ENCODE measurements at places on chromosomes 1 and 21. TPM values are rescaled to one million over a fixed set of nuclear protein-coding genes. Genes with fewer than 3 reads are reported as not detected.
A peak's percentile ranks its signal among the peaks of the same experiment; 100 is the strongest.

EEIG2 gene
- 10.7 TPM for total RNA-seq

NHLH1 gene
- total RNA-seq: 0.41 TPM

LIPI gene
- total RNA-seq: not detected

- H3K27me3 ChIP-seq: peaks cover 3% of the 10 kb centered on the region
- no peaks in the 10 kb centered on the region for H3K4me1 ChIP-seq
- H3K36me3 ChIP-seq: no peaks in the 10 kb centered on the region
Observed at GRCh38 chr1:22949822-22950331, 22.8 kb downstream of the LACTBL1 start.

- no peak overlapping the region for H3K27ac ChIP-seq
- no peaks in the 10 kb centered on the region for H3K36me3 ChIP-seq
- no peak overlapping the region for H3K4me3 ChIP-seq
- H3K4me1 ChIP-seq: no peaks in the 10 kb centered on the region
Observed at GRCh38 chr1:210223226-210223904, 9.2 kb upstream of the SERTAD4 start.

DNA sequence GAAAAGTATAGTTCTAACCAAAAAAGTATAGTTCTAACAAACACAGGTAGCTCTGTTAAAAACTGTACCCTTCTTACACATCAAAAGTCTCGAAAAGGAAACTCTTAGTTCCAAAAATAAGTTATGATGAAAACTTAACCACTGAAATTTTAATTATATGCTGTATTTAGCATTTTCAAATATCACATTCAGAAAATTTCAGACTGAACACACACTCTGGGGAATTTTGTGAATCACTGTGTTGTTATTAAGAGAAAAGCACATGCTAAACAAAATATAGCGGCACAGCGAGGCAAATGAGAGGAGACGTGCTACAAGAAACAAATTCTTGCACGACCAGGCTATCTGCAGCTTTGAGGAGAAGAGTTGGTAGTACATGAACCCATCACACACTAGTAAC is 30.4 kb downstream of the VAV3 start:
- H3K36me3 ChIP-seq: no peaks in the 10 kb centered on the region
- DNase-seq: no peak
- H3K27me3 ChIP-seq: no peaks in the 10 kb centered on the region
- no peak overlapping the region for H3K27ac ChIP-seq
- no peak overlapping the region for H3K4me3 ChIP-seq

DNA sequence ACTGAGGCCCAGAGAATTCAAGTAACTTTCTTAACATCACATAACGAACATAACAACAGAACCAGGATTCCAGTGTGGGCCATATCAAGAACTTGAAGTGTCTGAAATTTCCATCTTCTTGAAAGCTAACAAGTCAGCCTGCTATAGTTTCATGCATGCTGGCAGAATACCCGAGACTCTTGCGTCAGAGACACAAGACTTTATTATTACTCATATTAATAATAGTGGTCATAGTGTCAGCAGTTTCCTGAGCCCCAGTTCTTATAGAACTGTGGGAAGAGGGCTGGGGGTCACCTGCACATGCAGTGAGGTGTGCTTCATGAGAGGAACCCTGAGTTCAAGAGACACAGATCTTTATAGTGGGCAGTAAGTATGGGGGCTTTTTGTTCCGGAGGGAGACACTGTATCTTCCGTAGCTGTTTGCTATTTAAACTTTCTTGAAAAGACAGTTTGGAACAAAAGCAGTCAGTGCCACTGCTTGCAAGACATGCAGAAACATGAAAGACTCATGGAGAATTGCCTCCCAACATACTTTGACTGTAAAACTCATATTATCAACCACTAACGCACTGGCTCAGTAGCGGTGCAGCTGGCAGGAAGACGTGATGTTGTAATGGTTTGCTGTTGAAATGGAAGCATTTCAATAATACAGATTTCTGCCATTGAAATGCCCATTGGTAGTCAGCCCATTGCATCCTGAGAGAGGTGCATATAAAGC is 339.2 kb downstream of the ADGRL2 start:
- H3K4me1 ChIP-seq: no peaks in the 10 kb centered on the region
- H3K27ac ChIP-seq: no peak overlapping the region
- no peaks in the 10 kb centered on the region for H3K27me3 ChIP-seq
- H3K36me3 ChIP-seq: no peaks in the 10 kb centered on the region

DNA sequence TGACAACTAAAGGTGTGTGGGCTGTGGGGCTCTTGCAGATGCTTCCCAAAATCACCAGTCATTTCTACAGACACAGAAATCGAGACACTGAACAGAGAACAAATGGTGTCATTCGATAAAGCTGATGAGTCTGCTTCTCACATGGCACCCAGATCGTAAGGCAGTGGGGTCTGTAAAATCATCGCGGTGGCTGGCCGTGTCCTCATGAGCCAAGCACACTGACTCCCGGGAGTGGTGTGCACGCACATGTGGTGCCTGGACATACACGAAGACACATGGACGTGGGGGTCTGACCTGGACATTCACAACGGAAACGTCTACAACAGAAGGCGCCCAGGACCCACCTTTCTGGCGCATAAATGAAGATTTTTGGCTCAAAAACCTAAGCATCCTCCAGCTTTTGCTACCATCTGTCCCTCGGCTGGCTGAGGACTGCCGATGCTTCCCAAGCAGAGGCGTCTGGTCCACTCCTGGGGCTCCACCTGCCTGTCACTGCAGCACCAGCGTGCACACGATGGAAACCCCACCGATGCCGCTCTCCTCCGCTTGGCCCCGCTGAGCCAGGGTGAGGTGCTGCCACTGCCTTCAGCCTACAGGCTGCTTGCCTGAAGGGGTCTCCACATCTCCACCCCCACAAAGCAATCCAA is 6.8 kb downstream of the SMIM1 start:
- H3K36me3 ChIP-seq: peaks cover 45% of the 10 kb centered on the region
- H3K27me3 ChIP-seq: no peaks in the 10 kb centered on the region
- H3K4me1 ChIP-seq: peaks cover 12% of the 10 kb centered on the region
- H3K27ac ChIP-seq: no peak overlapping the region

- H3K27ac ChIP-seq: peak overlapping the region; percentile 96
- DNase-seq: peak; percentile 75
- H3K4me1 ChIP-seq: peaks cover 34% of the 10 kb centered on the region
- H3K36me3 ChIP-seq: peaks cover 23% of the 10 kb centered on the region
- peak overlapping the region; percentile 31 for H3K4me3 ChIP-seq
Observed at GRCh38 chr1:37473431-37474045, 842 bp upstream of the ZC3H12A start.

- H3K4me1 ChIP-seq: no peaks in the 10 kb centered on the region
- DNase-seq: no peak
- H3K27me3 ChIP-seq: no peaks in the 10 kb centered on the region
- no peak overlapping the region for H3K4me3 ChIP-seq
- no peaks in the 10 kb centered on the region for H3K36me3 ChIP-seq
Observed at GRCh38 chr1:76769911-76770310, 97.4 kb upstream of the ST6GALNAC5 start.

GRCh38 chr1:113191579-113192076 is 118.6 kb downstream of the LRIG2 start:
- no peak overlapping the region for H3K4me3 ChIP-seq
- H3K27me3 ChIP-seq: no peaks in the 10 kb centered on the region
- no peak for DNase-seq
- no peak overlapping the region for H3K27ac ChIP-seq
- H3K4me1 ChIP-seq: no peaks in the 10 kb centered on the region
- no peaks in the 10 kb centered on the region for H3K36me3 ChIP-seq

DNA sequence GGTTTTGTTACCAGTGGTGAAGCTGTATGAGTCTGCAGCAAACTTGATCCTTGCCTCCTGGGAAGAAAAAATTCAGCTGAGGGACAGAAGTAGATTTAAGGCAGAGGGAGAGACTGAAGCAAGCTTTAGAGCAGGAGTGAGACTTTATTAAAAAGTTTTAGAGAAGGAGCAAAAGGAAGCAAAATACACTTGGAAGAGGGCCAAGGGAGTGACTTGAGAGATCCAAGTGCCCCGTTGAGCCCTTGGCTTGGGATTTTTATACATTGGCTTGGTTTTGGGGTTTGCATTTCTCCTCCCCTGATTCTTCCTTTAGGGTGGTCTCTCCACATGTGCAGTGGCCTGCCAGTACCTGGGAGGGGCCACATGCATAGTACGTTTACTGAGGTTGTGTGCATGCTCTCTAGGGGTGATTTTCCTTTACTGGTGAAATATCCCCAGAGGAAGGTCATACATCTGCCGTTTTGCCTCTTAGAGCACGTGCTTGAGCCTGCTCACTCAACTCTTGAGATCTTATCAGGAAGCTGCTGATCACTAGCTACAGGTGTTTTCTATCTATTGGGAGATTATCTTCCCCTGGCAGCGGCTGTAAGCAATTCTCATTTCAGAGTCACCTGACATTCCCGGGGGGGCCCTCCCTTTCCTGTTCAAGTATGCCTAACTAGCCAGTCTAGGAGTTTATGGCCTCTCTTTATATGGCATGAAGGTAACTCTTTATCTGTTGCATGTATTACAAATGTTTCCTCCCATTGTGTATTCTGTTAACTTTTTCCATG is 20.3 kb downstream of the FASLG start:
- no peak for DNase-seq
- peaks cover 38% of the 10 kb centered on the region for H3K4me1 ChIP-seq
- no peaks in the 10 kb centered on the region for H3K27me3 ChIP-seq
- no peak overlapping the region for H3K27ac ChIP-seq
- no peak overlapping the region for H3K4me3 ChIP-seq
- no peaks in the 10 kb centered on the region for H3K36me3 ChIP-seq

DNA sequence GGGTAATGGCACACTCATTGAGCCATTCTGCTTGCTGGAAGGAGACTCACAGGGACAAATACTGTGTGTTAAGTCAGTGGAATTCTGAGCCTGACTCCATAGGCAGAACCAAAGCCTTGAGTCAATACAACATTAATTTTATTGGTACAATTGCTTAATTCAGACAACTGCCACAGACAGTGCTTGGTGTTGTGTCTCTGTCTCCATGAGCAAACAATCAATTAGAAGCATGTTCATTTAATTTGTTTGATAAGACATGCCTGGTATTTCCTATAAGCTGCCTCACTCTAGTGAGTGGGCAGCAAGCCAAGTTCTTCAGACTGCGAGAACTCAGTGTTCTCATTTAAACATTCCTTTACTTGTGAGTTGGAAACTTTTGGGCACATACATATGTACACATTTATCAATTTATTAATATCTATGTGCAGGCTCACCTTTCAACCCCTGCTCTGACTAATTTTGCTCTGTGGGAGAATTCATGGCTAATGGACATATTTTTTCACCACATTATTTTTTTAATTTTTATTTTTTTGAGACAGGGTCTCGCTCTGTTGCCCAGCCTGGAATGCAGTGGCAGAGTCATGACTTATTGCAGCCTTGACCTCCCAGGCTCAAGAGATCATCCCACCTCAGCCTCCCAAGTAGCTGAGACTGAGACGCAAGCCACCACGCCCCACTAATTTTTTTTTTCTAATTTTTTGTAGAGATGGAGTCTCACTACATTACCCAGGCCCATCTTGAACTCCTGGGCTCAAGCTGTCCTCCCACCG is 4.5 kb upstream of the SRSF10 start:
- H3K36me3 ChIP-seq: no peaks in the 10 kb centered on the region
- H3K4me1 ChIP-seq: peaks cover 7% of the 10 kb centered on the region
- no peaks in the 10 kb centered on the region for H3K27me3 ChIP-seq
- no peak for DNase-seq
- H3K4me3 ChIP-seq: no peak overlapping the region

DNA sequence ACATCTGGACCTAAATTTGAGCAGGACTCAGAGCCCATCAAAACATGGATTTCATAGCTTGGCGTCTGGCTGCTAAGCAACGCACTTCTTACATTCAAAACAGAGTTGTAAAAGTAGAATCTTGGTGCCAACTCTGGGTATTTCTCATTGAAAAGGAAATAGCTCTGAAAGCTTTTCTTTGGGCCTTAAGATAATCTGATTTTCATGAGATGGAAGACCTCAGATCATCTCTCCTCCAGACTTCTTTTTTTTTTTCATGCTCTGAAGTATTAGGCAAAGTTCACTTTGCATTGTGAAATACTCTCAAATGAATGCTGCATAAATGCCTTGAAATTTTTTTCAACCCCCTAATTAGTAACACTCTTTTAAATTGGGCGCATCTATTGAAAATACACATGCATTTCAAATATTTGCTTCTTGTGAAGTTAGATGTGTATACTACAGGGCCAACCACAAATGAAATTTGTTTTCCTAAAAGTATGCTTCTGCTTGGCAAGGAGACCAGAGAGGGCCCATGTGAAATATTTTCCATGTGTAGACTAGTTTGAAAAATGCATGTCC is 4.2 kb downstream of the ADAMTS5 start:
- no peak for DNase-seq
- H3K27me3 ChIP-seq: no peaks in the 10 kb centered on the region
- H3K4me1 ChIP-seq: no peaks in the 10 kb centered on the region
- no peaks in the 10 kb centered on the region for H3K36me3 ChIP-seq
- H3K27ac ChIP-seq: no peak overlapping the region

GRCh38 chr1:111446546-111446945 is 2.5 kb downstream of the WDR77 start:
- DNase-seq: no peak
- peaks cover 57% of the 10 kb centered on the region for H3K4me1 ChIP-seq
- H3K36me3 ChIP-seq: peaks cover 54% of the 10 kb centered on the region
- no peaks in the 10 kb centered on the region for H3K27me3 ChIP-seq
- H3K4me3 ChIP-seq: peak overlapping the region; percentile 10
- H3K27ac ChIP-seq: no peak overlapping the region

- no peak overlapping the region for H3K27ac ChIP-seq
- peaks cover 41% of the 10 kb centered on the region for H3K4me1 ChIP-seq
- no peaks in the 10 kb centered on the region for H3K36me3 ChIP-seq
- no peak for DNase-seq
- H3K27me3 ChIP-seq: no peaks in the 10 kb centered on the region
Observed at GRCh38 chr1:234848972-234849649, 239.1 kb upstream of the IRF2BP2 start.

- H3K27ac ChIP-seq: no peak overlapping the region
- H3K4me1 ChIP-seq: no peaks in the 10 kb centered on the region
- no peaks in the 10 kb centered on the region for H3K36me3 ChIP-seq
- no peak overlapping the region for H3K4me3 ChIP-seq
- H3K27me3 ChIP-seq: no peaks in the 10 kb centered on the region
Observed at GRCh38 chr1:83028467-83028866, 970.5 kb downstream of the TTLL7 start.

GRCh38 chr1:241957692-241958494 is at the start of gene BECN2:
BECN2 (plus strand) TSS chr1:241957767; CDS start chr1:241957767, 0 bp downstream.
- no peaks in the 10 kb centered on the region for H3K36me3 ChIP-seq
- no peaks in the 10 kb centered on the region for H3K27me3 ChIP-seq
- H3K4me3 ChIP-seq: no peak within 1 kb of the TSS
- no peak within 1 kb of the TSS for H3K27ac ChIP-seq
- DNase-seq: no peak
